Nephron progenitor cell (in vitro differentiated cells): ENCODE measurements at places on chromosomes 5 and 9.

DNA sequence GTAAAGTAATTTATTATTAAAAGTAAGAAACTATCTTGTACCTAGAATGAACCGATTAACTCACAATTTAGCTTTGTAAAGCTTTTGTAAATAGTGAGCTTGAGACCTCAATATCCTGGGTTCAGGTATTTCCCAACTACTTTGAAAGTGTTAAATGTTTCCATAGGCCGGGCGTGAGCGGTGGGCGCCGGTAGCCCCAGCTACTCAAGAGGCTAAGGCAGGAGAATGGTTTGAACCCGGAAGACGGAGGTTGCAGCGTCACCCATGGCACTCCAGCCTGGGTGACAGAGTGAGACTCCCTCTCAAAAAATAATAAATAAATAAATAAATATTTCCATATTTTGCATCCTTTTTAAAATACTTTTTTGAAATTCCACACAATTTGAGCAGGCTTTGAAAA, 1.5 kb upstream of the ANKH start:
- no peak for DNase-seq

DNA sequence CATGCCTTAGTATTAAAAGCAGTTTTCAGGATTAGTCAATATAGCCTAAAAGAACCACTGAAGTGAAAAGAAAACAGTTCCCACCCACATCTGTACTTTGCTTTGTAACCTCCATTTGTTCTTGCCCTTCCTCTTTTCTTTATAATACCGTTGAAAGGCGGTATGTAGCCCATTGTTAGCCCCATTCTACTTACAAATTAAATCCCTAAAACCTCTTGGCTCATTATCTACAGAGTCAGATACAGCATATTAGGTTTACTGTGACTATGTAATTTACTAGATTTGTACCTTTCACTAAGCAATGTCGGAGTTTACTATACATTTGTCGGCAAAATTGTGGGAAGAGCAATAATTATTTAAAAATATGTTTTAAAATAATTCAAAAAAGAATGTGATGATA, 17.3 kb downstream of the ALDH1A1 start:
- no peak for DNase-seq

- DNase-seq, result no peak
These were observed 724 bp downstream of the NR2F1-AS1 start for GRCh38 chr5:93580063-93580926.

DNA sequence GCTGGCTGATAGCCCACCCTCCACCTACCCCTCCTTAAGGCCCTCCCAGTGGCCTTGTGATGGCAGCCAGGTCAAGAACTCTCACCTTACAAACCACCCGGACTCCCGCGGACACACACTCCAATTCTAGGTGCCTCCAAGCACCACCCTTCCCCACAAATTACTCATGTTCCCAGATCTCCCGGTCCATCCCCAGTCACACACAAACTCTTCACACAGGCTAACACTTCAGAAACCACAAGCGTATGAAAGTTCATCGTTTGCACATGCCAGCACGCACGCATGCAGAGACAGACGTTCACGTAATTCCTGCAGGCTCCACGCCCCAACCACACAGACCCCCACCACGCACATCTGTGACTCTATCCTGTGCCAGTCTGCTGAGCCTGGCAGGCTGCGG, 18.0 kb downstream of the NR5A1 start:
- no peak for DNase-seq

DNA sequence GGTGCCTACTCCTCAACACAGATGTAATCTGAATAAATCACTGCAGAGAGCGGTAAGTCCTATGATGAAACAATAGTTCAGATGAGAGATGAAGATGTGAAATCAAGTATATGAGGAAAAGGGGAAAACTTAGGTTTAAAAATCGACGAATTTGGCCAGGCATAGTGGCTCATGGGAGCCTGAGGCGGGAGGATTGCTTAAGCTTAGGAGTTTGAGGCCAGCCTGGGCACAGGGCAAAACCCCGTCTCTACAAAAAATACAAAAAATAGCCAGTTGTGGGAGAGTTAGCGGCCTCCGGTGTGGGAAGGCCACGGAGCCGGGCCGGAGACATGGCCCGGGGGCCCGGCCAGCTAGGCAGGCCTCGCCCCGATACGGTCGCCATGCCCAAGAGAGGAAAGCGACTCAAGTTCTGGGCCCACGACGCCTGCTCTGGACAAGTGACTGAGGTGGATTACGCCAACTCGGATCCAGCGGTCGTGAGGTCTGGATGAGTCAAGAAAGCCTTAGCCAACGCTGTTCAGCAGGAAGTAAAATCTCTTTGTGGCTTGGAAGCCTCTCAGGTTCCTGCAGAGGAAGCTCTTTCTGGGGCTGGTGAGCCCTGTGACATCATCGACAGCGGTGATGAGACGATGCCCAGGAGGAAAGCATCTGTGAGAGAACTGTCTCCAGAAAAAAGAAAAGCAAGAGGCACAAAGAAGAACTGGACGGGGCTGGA, 62.8 kb upstream of the SUB1 start:
- no peak for DNase-seq

- DNase-seq, result no peak
These were observed 59.1 kb upstream of the TLR4 start for GRCh38 chr9:117644932-117645636.

GRCh38 chr5:135467051-135467625, 15.0 kb upstream of the TIFAB start:
- DNase-seq, result no peak

DNA sequence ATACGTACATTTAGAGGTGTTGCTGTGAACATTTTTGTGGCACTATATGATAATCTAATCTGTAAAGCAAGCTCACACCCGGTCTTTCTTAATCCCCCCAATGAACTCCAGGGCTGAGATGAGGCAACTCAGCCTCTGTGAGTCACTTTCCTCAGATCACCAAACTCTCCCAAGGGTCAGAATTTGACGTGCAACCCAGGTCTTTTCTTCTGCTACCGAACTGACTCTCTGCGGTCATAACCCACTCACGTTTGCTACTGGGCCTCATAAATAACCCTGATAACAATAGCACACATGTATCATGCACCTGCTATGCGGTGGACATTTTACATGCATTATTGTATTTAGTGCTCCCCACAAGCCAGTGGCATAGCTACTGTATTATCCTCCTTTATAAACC, 153.1 kb downstream of the DROSHA start:
- DNase-seq, result no peak

- no peak for DNase-seq
These were observed 108.6 kb downstream of the TRIO start for GRCh38 chr5:14251733-14252132.

DNA sequence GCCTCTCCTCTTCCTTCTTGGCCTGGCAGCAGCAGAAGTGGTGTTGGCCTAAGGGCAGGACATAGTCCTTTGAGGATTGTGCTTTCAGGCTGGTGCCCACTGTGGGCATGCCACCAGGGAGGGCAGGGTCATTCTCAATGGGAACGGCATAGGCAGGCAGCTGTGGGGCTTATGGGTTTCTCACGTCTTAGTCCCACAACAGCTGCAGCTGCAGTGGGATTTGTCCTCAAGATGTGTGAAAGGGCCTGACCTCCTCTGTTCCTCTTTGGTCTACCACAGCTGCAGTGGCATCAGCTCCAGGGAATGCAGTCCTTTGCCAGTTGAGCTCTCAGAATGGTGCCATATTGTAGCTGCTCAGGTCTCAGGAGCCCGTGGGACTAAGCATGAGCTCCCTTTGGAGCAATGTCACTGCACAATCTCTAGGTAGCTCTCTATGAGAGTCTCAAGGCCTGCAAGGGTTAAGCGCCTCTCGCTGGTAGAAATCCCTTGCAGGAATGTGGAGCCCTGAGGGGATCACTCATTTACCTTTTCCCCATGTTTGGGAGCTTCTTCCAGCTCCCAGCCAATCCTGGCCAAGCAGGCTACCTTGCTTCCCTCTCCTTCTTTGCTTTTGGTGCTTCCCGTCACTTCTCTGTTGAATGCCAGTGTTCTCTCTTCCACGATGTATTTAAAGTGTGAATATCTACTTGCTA, 104.8 kb downstream of the GNA14 start:
- DNase-seq, result no peak

GRCh38 chr5:56829137-56829908, 14.0 kb downstream of the MAP3K1 start:
- DNase-seq, result no peak

DNA sequence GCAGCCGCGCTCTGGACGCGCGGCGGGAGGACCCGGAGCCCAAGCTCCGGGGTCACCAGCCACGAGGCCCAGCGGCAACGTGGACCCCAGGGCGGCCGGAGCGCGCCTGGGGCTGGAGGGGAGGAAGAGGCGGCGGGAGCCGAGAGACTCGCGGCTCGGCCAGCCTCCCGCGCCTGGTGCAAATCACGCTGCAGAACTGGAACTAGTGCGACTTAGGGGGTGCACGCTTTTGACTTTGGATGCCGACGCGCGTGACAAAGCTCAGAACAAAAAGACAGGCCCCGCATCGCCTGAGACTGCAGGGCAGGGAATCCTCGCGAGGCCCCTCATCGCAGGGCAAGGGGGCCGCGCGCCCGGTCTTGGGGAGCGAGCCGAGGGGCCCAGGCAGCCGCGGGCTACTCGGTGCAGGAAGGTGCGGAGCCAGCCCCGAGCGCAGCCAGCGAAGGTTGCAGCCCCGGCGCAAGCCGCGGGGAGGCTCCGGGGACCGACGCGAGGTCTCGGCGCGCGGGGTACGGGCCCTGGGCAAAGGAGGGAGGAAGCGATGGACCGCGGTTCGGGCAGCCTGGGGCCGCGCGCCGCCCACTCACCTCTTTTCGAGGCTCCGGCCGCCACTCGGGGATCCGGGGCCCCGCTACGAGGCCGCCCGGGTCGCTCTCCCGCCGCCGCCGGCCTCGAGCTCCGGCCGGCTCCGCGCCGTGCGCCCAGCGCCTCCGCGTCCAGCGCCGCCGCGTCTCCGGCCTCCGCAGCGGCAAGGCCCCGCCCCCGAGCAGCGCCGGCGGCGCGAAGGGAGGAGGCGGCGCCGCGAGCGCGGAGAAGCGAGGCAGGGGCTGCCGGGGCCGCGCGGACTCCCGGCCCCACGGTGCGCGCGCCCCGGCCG, at the start of gene GOLM1:
Gene GOLM1, minus strand, starts transcription at position 735 of the 877 bp plus-strand sequence. CDS start 20,238 bp downstream, outside the sequence.
- peak; percentile 81 for DNase-seq

- DNase-seq, result no peak
These were observed 156.0 kb downstream of the MACROH2A1 start for GRCh38 chr5:135242866-135243555.

DNA sequence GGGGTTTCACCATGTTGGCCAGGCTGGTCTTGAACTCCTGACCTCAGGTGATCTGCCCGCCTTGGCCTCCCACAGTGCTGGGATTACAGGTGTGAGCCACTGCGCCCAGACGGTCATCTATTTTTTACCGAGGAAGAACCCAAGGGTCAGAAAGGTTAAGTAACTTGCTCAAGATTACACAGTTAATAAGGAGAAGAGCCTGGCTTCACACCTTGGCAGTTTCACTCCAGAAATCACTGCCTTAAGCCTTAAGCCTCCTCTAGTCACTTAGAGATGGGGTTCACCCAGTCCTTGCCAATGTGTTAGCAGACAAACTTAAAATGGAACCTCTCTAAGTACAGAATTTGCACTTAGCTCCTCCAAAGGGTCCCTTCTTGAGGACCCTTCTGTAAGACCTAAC, 116.3 kb downstream of the PTTG1 start:
- DNase-seq, result no peak
